Sigmoid colon (tissue), 7 donors: ENCODE measurements at places on chromosomes 2 and 18. TPM values are rescaled to one million over a fixed set of nuclear protein-coding genes. Genes with fewer than 3 reads are reported as not detected.

The FN1 gene
- total RNA-seq = 956 TPM

The IL36RN gene
- not detected for total RNA-seq

The GNLY gene
- total RNA-seq = not detected

The C1QL2 gene
- not detected for total RNA-seq

The CCNYL1 gene
- 9.2 TPM for total RNA-seq

The MERTK gene
- total RNA-seq = 28.1 TPM

- DNase-seq = no peak
These were observed 194.9 kb upstream of the SPOPL start for GRCh38 chr2:138306626-138307025.

DNA sequence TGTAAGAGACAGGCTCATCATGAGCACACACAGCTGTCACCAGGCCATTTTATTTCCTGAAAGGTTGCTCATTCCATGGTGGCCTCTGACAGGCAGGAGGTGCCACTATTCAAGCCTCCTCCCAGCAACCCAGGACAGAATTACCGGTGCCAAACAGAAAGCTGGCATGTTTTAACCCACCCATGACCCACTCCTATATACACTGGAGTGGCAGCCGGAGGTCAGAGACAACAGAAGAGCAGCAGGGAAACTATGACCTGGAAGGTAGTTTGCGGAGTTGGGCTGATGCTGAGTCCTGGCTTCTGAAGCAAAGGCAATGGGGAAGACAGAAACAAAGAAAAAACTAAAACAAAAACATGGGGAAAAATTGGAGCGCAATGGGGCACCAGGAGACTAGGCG, 2.3 kb downstream of the RFTN2 start:
- DNase-seq = no peak

GRCh38 chr2:131394147-131394931, 30.4 kb upstream of the RAB6D start:
- DNase-seq = no peak

- no peak for DNase-seq
These were observed 26.5 kb downstream of the EIF4E2 start for GRCh38 chr2:232576995-232577394.

GRCh38 chr2:202141329-202141947, 68.4 kb downstream of the KIAA2012 start:
- no peak for DNase-seq

- DNase-seq = no peak
These were observed 50.7 kb downstream of the SNORC start for GRCh38 chr2:232920760-232921159.

- DNase-seq = no peak
These were observed 116.4 kb downstream of the PLB1 start for GRCh38 chr2:28612131-28612812.

DNA sequence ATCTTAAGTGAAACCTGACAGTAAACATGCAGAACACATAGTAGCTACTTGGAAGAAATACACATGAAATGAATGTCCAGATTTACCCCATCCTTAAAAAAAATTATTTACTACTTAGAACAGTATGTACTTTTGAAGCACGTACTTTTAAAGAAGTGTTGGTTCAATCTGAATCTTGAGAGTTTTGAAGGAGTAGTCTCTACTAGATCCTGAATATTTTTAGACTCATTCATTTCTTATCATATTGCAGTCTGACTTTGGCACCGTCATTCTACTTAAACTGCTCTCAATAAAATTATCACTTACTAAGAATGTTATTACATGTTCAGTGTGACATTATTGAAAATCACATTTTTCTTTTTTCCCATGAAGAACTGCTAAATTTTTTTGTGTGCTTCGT, 187.8 kb downstream of the DPP4 start:
- DNase-seq = no peak

- no peak for DNase-seq
These were observed 33.5 kb upstream of the CCDC93 start for GRCh38 chr2:118047380-118047826.
